Naive thymus-derived CD8-positive, alpha-beta T cell (primary cell): ENCODE measurements at places on chromosomes 3 and 15. TPM values are rescaled to one million over a fixed set of nuclear protein-coding genes. Genes with fewer than 3 reads are reported as not detected.
A peak's percentile ranks its signal among the peaks of the same experiment; 100 is the strongest.

GRCh38 chr3:145864336-145864735, 296.6 kb downstream of the PLOD2 start:
- no peak overlapping the region for H3K4me3 ChIP-seq
- H3K36me3 ChIP-seq = no peaks in the 10 kb centered on the region
- H3K4me1 ChIP-seq = no peaks in the 10 kb centered on the region
- DNase-seq = no peak
- H3K27ac ChIP-seq = no peak overlapping the region
- H3K27me3 ChIP-seq = no peaks in the 10 kb centered on the region

GRCh38 chr3:36710606-36711005, 53.7 kb downstream of the DCLK3 start:
- H3K27ac ChIP-seq = no peak overlapping the region
- no peak for DNase-seq

CPN2 gene
- total RNA-seq = not detected

PLCB2 gene
- total RNA-seq = 156 TPM

DNA sequence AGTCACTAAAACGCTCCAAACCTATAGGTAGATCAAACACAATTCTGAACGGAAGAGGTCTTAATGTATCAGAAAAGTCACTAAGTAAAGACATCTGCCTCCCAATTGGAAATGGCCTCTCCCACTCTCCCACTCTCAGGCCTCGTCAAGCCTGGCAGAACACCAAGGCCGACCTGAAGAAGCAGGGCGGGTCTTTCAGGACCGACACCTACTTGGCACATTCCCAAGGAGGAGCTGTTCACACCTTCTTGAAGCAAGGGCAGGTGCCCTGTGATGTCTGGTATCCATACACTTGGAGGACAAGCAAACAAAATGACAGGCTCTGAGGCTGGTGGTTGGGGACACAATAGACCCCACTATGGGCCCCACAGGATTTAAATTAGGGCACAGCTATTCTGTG, 30.0 kb downstream of the XXYLT1 start:
- no peak overlapping the region for H3K4me3 ChIP-seq
- H3K36me3 ChIP-seq = peaks cover 11% of the 10 kb centered on the region
- no peak overlapping the region for H3K27ac ChIP-seq
- no peak for DNase-seq
- H3K27me3 ChIP-seq = no peaks in the 10 kb centered on the region
- peaks cover 5% of the 10 kb centered on the region for H3K4me1 ChIP-seq

TP53BP1 gene
- 34.9 TPM for total RNA-seq

CAV3 gene
- total RNA-seq = not detected

DNA sequence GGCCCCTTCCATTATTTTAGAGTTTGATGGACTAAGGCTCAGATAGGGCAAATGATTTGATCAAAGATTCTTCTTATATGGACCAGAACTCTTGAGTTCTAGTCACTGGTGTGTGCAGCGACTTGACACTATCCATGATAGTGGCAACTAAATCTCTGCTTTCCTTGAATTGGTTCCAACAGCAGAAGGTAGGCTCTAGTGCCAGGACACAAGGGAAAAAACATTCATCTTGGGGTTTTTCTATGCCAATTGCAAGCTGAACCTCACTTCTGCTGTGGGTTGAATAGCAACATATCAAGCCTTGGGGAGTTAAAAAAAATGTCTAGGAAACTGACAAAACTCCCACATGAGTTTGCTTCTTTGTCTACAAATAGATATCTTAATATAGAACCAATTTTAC, 35.1 kb downstream of the CTXND1 start:
- H3K4me3 ChIP-seq = no peak overlapping the region
- no peak overlapping the region for H3K27ac ChIP-seq
- no peaks in the 10 kb centered on the region for H3K4me1 ChIP-seq
- no peaks in the 10 kb centered on the region for H3K36me3 ChIP-seq
- peaks cover 20% of the 10 kb centered on the region for H3K27me3 ChIP-seq

GRCh38 chr15:56989411-56989924, 71.0 kb downstream of the TCF12 start:
- peaks cover 14% of the 10 kb centered on the region for H3K36me3 ChIP-seq
- H3K4me1 ChIP-seq = peaks cover 37% of the 10 kb centered on the region
- no peaks in the 10 kb centered on the region for H3K27me3 ChIP-seq
- no peak overlapping the region for H3K4me3 ChIP-seq

- no peak for DNase-seq
- no peaks in the 10 kb centered on the region for H3K27me3 ChIP-seq
- H3K4me3 ChIP-seq = no peak overlapping the region
- no peak overlapping the region for H3K27ac ChIP-seq
- H3K4me1 ChIP-seq = peaks cover 15% of the 10 kb centered on the region
These were observed 23.8 kb downstream of the STIMATE start for GRCh38 chr3:52873433-52874159.

DNA sequence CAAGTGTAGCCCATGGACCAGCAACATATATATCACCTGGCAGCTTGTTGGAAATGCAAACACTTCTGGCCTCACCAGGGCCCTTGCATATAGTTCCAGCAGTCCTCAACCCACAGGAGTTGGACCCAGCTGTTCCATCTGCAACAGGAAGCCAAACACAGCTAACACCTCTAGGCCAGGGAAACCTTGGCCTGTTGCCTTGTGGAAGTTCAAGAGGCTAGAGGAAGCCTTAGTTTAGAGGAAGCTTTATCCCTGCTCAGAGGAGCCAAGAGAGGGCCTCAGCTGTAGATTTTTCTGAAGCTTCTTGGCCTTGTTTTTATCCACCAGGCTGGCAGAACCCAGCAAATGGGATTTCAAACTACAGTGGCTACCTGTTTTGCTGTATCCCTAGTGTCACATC, 11.4 kb downstream of the FHIT start:
- no peaks in the 10 kb centered on the region for H3K27me3 ChIP-seq
- no peaks in the 10 kb centered on the region for H3K36me3 ChIP-seq
- H3K4me3 ChIP-seq = no peak overlapping the region
- H3K27ac ChIP-seq = no peak overlapping the region
- peaks cover 2% of the 10 kb centered on the region for H3K4me1 ChIP-seq
- no peak for DNase-seq

SAMMSON gene
- not detected for total RNA-seq

- no peaks in the 10 kb centered on the region for H3K27me3 ChIP-seq
- H3K36me3 ChIP-seq = no peaks in the 10 kb centered on the region
- H3K4me3 ChIP-seq = no peak overlapping the region
- no peak overlapping the region for H3K27ac ChIP-seq
These were observed 55.6 kb downstream of the CCR3 start for GRCh38 chr3:46297658-46298423.

GRCh38 chr3:151391720-151392119, 7.2 kb upstream of the P2RY12 start:
- H3K4me3 ChIP-seq = no peak overlapping the region
- H3K27ac ChIP-seq = no peak overlapping the region
- H3K36me3 ChIP-seq = no peaks in the 10 kb centered on the region
- H3K27me3 ChIP-seq = peaks cover 7% of the 10 kb centered on the region
- no peak for DNase-seq
- H3K4me1 ChIP-seq = no peaks in the 10 kb centered on the region

SNUPN gene
- 22.8 TPM for total RNA-seq

- no peak overlapping the region for H3K27ac ChIP-seq
- peaks cover 4% of the 10 kb centered on the region for H3K36me3 ChIP-seq
- no peak overlapping the region for H3K4me3 ChIP-seq
- DNase-seq = no peak
These were observed 40.2 kb downstream of the SUMF1 start for GRCh38 chr3:4426782-4427344.

GRCh38 chr3:188817103-188817934, 354.5 kb upstream of the TPRG1 start:
- no peak overlapping the region for H3K27ac ChIP-seq
- H3K4me3 ChIP-seq = no peak overlapping the region

OR5H1 gene
- not detected for total RNA-seq

DNA sequence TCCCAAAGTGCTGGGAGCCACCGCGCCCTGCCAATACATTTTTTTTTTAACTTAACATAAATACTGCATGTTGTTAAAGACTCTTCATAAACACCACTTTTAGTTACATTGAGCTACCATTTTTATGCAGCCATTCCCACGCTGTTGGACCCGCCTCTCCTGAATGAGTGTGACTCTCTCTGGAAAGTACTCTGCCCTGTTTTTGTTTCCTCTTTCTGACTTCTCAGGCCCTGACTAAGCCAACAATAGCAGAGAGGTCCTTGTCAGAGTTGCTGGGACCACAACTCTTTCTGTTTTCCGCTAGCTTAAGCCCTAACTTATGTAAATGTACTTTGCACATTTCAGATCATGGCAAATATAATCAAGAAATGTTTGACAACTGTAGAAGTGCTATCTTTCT, 35.2 kb downstream of the PARP15 start:
- no peak overlapping the region for H3K4me3 ChIP-seq
- peaks cover 81% of the 10 kb centered on the region for H3K36me3 ChIP-seq
- no peak for DNase-seq
- no peaks in the 10 kb centered on the region for H3K27me3 ChIP-seq

ATP13A5 gene
- not detected for total RNA-seq

TMC3 gene
- not detected for total RNA-seq

CCR3 gene
- total RNA-seq = not detected

DNA sequence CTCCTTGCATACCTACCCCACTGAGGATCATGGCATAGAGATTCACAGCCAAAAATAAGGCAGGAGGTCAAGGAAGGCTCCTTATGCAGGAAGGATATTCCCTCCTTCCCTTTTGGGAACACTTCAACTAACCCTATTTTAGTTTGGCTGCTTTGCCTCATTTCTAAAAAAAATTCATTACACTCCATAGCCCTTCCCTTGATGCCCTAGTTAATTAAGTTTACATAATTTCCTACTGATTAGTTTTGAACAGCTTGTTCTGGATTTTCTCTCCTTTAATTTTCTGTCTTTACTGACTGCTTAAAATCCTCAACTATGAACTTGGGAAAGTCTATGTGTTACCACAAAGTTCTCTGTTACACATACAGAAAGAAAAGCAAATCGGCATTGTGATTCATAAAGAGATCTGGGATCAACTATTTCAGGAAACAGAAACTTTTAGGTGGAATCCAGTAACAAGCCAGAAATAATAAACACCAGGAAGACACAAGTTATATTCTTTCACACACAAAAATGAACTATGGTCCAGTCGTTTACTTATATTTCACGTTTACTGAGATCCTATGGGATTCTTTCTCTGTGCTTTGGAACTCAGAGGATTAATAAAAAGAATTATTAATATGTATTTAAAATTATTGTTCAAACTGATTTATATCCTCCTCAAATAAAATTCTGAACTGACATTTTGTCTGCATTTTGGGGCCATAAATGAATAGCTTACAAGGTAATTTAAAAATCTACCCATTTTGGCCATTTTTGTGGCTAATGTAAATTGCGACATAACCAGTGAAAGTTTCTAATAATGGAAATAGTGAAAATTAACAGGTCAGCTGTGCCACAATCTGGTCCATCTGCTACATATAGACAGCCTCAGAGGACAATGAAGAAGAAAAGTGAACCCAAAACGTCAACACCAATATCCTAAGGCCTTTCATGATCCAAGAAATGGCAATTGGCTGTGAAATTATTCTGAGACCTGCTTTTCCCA, 113.8 kb downstream of the FRMD5 start:
- H3K27me3 ChIP-seq = peaks cover 9% of the 10 kb centered on the region
- H3K27ac ChIP-seq = no peak overlapping the region
- no peak overlapping the region for H3K4me3 ChIP-seq
- no peaks in the 10 kb centered on the region for H3K36me3 ChIP-seq
- no peak for DNase-seq

DNA sequence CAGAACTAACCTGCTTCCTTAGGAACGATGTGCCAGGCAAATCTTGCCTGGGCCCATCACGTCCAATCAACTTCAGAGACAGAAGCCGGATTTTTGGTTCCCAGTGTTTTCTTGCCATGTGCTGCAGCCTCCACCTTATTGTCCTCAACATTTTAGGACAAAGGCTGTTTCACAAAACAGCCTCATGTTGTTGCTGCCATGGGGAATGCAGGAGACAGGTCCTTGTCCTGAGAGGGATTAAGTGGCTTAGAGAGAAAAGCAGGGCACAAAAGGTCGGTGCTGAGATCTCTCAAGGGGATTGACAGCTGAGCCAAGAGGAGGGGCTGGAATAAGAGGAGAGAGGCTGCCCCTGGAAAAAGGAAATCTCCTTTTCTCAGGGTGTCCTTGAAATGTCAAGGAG, 11.3 kb upstream of the NMNAT3 start:
- H3K27me3 ChIP-seq = peaks cover 23% of the 10 kb centered on the region
- no peak overlapping the region for H3K27ac ChIP-seq
- no peak overlapping the region for H3K4me3 ChIP-seq
- DNase-seq = no peak
- H3K36me3 ChIP-seq = no peaks in the 10 kb centered on the region

C15orf40 gene
- 49.9 TPM for total RNA-seq

CDCP1 gene
- not detected for total RNA-seq

DNA sequence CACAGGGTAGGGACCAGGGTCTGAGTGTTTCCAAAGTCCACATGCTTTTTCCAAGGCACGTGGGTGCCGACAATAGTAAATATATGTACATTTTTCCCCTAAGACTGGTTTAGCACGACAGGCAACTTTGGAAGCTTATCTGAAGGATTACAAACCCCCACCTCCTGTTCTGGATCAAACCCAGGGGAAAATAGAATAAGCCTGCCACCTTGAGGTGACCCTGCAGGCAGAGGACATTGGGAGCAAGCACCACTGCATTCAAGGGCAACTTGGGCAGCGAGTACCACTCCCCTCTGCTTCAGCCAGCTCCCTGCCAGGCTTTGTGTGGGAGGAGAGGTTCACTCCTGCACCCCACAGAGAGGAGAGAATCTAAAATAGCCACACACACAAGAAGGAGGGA, 44.8 kb downstream of the KBTBD12 start:
- H3K36me3 ChIP-seq = no peaks in the 10 kb centered on the region
- DNase-seq = no peak
- H3K27me3 ChIP-seq = peaks cover 5% of the 10 kb centered on the region
- H3K4me3 ChIP-seq = no peak overlapping the region
- H3K4me1 ChIP-seq = no peaks in the 10 kb centered on the region

DNA sequence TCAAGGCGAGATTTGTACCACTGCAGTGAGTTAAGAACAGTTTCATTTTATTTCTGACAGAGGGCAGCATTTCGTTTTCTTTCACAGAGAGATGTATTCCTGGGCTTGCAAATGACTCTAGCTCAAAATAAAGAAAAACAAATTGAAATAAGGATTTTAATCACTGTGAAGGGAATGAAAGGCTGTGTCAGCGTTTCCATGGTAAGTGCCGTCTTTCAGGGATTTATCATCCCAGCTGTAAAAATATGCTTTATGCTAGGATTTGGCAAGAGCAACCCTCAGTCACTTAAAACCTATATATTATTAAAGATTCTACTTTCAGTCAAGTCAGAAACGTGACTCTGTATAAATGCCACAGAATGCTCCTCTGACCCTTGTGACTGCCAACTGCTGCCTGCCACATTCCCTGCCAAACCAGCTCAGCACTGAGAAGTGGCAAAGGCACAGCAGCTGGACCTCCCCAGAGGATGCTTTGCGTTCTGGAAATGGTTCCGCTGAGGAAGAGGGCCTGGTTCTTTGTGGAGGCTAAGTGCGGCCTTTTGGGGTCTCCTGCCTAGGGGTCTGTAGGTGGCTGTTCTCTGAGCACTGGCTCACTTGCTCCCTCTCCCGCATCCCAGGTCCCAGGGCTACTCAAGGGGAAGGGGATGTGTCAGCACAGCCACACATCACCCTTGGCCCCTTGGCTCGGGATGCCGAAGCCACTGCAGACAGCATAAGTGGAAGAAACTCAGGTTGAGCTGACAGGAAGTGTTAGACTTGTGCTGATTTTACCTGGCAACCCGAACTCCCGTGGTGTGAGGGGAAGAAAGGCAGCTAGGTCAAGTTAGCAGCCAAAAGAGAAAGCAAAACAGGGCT, 56.6 kb upstream of the POMGNT2 start:
- peak; percentile 70 for DNase-seq
- no peaks in the 10 kb centered on the region for H3K36me3 ChIP-seq
- H3K4me1 ChIP-seq = peaks cover 14% of the 10 kb centered on the region
- peak overlapping the region; percentile 99 for H3K27ac ChIP-seq
- peak overlapping the region; percentile 88 for H3K4me3 ChIP-seq

GRCh38 chr3:60622349-60622748, 628.9 kb downstream of the FHIT start:
- no peak for DNase-seq
- no peaks in the 10 kb centered on the region for H3K27me3 ChIP-seq
- no peak overlapping the region for H3K27ac ChIP-seq
